ENCODE measurements at places on chromosomes 2 and 18. TPM values are rescaled to one million over a fixed set of nuclear protein-coding genes. Genes with fewer than 3 reads are reported as not detected.

DNA sequence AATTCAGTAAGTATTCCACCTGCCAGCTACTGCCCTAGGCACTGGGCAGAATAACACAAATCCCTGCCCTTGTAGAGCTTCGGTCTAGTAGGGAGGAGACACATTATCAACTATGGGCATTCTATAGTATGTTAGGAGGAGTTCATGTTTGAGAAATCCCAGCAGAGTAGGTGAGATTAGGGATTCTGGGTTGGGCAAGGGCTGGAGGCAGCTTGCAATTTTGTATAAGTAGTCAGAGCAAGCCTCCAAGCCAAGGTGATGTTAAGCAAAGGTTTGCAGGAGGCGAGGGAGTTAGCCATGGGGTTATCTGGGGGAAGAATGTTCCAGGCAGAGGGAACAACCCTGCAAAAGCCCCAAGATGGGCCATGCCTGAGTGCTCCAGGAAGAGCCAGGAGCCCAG lies 187.9 kb upstream of the HS6ST1 start:
- no peak for DNase-seq

DNA sequence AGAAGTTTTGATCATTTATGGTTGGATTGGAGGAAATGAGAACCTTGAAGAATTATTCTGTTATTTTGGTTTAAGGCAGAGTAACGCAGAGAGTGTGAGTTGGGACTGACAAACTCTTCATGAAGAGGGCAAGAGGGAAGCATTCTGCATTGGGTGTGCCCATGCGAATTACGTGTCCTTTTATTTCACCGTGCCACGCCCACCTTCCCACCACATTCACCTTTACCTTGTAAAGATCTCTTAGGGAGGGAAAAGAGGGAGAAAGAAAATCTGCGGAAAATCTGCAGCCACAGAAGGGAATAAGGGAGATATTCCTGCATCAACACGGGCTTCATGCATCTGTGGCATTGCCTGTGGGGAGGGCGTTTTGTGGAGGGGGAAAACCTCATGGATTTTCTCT lies 31.8 kb downstream of the SLC9A4 start:
- DNase-seq, result no peak

GRCh38 chr2:157223624-157224205 lies 33.8 kb upstream of the GALNT5 start:
- DNase-seq, result no peak

GRCh38 chr2:26735097-26735496 lies 29.0 kb upstream of the SLC35F6 start:
- DNase-seq, result peak; percentile 50

GRCh38 chr2:208359632-208359986 lies 47.0 kb upstream of the PTH2R start:
- DNase-seq, result peak; percentile 86

GRCh38 chr18:68298330-68298729 lies 416.6 kb downstream of the TMX3 start:
- no peak for DNase-seq

DNA sequence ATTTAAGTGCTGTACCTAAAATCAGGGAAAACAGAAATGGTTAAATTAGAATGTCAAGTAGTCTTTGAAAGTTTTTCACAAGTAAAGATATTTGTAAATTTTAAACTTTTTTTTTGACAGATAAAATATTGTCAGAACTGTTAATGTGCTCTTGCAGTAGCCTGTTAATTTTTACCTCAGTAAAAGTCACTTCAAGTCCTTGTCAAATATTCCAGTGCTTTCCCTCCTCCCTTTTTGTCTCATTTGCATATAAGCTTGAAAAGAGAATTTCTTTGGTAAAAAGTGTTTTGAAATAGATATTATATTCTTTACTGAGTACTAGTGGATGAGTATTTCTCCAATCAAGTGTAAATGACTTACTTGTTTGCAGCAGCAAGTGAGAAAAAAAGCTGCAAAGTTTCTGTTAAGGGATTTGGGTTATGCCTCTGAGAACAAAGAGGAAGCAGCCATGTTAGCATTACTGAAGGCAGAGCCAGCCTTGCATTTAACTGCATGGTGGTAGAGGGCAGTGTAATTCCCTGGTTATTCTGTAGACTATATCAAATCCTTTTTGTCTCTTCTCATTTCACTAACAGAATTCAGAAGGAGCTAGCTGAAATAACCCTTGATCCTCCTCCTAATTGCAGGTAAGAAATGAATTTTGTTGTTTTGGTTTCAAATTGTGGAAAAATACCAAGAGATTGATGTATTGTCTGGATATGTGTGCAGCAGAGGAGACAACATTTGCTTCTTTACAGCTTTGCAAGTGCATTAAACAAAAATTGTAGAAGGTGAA lies 3.2 kb downstream of the UBE2E3 start:
- DNase-seq, result no peak

- DNase-seq, result no peak
These were observed 586.7 kb downstream of the CCDC85A start for GRCh38 chr2:56770490-56770889.

GRCh38 chr18:46829947-46830346 lies 73.1 kb upstream of the ST8SIA5 start:
- DNase-seq, result no peak

GRCh38 chr2:16252251-16252650 lies 311.9 kb downstream of the MYCN start:
- DNase-seq, result no peak

DNA sequence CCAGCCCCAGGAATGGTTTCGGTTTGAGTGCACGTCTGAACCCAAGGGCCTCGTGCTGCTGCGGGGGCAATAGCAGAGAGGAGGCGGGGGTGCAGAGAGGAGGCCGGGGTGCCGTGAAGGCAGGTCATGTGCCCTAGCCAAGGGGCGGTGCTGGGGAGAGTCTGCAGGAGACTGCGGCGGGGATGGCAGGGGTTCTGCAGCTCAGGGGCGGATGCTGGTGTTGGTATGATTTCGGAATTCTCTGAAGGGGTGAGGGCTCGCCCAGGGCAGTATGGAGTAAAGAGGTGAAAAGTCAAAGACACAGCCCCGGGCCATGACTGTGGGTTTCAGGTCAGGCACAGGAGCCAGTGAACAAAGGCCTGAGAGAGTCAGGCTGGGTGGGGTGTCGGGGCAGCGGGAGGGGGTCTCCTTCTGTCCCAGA lies 186.5 kb upstream of the HDAC4 start:
- peak; percentile 50 for DNase-seq

- no peak for DNase-seq
These were observed 28.6 kb upstream of the TRIB2 start for GRCh38 chr2:12688091-12688490.

- no peak for DNase-seq
These were observed 151.2 kb downstream of the ANTXR1 start for GRCh38 chr2:69164061-69164778.

- no peak for DNase-seq
These were observed at the start of gene FHOD3 for GRCh38 chr18:36297417-36298125. Gene FHOD3, plus strand, starts transcription at chr18:36297713. Its CDS starts 123 bp downstream, at chr18:36297836.

GRCh38 chr18:13797157-13797611 lies 26.8 kb upstream of the MC5R start:
- no peak for DNase-seq

Gene LDLRAD4
- total RNA-seq, result 40.8 TPM

- DNase-seq, result no peak
These were observed 12.2 kb upstream of the ACKR3 start for GRCh38 chr2:236557306-236558030.

Gene LRATD1
- total RNA-seq, result 0.27 TPM

- no peak for DNase-seq
These were observed 222.1 kb downstream of the LPIN1 start for GRCh38 chr2:11968521-11968920.

DNA sequence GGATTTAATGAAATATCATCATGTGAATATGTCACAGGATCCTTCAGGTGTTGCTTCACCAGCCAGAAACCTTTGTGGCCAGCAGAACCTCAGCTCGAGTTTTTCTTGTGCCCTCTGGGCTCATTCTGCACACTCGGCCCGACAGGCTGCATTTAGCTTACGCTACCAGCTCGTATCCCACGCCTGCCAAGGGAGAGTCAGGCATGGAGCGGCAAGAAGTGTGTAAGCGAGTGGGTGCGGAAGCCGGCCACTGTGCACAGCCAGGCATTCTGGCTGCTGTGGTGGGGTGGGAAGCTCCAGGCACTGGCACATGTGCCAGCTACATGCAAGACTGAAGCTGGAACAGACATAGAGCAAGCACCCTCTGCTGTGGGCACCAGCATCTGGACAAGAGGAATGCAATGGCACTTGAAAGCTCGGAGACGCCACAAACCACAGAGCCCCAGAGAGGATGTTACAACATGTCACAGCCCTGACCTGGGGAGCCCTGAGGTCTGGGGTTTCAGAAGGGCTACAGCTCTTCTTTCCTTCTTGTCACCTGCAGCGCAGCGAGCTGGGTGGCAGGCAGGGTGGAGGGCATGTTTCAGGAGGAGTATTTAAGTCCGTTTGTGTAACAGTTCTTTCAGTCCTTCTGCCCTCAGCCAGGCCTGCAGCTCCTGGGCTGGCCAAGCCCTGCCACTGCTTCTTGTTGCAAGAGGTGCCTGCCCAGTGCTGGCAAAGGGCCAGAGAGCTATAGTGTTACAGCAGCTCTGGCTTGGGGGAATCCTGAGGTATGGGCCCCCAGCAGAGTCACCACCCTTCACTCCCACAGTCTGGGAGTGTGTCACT lies 257.3 kb upstream of the HNMT start:
- DNase-seq, result peak; percentile 72

Measured in spleen (tissue), 13 donors.